ENCODE measurements at places on chromosomes 13 and 19. TPM values are rescaled to one million over a fixed set of nuclear protein-coding genes. Genes with fewer than 3 reads are reported as not detected.

SAFB2 gene
- 83.6 TPM for total RNA-seq

SIGLEC11 gene
- total RNA-seq: not detected

FCAR gene
- not detected for total RNA-seq

CBARP gene
- total RNA-seq: 0.95 TPM

ZNF230 gene
- 3.6 TPM for total RNA-seq

ALOX5AP gene
- total RNA-seq: 34.1 TPM

SHISA7 gene
- not detected for total RNA-seq

C19orf18 gene
- not detected for total RNA-seq

GIPR gene
- total RNA-seq: 2.8 TPM

PODNL1 gene
- total RNA-seq: not detected

ERICH4 gene
- not detected for total RNA-seq

PSG6 gene
- not detected for total RNA-seq

KLK2 gene
- not detected for total RNA-seq

SETDB2 gene
- total RNA-seq: 11.1 TPM

VSTM1 gene
- not detected for total RNA-seq

METTL21C gene
- not detected for total RNA-seq

ACP5 gene
- 2.5 TPM for total RNA-seq

KLHL1 gene
- not detected for total RNA-seq

NPAS1 gene
- total RNA-seq: 0.59 TPM

ERCC1 gene
- total RNA-seq: 68.0 TPM

RETN gene
- total RNA-seq: not detected

MPHOSPH8 gene
- total RNA-seq: 32.0 TPM

ZNF284 gene
- total RNA-seq: 1.8 TPM

All from activated CD8-positive, alpha-beta memory T cell treated with anti-CD3 and anti-CD28 coated beads for 36 hours (primary cell).